ENCODE measurements at places on chromosomes 7 and 10.

DNA sequence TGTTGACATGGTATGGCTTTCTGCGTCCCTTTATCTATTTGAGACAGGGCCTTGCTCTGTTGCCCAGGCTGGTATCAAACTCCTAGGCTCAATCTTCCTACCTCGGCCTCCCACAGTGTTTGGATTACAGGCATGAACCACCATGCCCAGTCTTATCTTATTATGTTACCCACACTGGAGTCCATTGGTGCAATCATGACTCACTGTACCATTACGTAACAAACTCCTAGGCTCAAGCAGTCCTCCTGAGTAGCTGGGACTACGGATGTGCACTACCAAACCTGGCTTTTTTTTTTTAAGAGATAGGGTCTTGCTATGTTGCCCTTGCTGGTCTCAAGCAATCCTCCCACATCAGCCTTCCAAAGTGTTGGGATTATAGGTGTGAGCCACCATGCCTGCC is 66.7 kb downstream of the CCDC3 start:
- DNase-seq = no peak

- DNase-seq = peak; percentile 54
Observed at GRCh38 chr7:32518534-32519140, 23.3 kb downstream of the AVL9 start.

DNA sequence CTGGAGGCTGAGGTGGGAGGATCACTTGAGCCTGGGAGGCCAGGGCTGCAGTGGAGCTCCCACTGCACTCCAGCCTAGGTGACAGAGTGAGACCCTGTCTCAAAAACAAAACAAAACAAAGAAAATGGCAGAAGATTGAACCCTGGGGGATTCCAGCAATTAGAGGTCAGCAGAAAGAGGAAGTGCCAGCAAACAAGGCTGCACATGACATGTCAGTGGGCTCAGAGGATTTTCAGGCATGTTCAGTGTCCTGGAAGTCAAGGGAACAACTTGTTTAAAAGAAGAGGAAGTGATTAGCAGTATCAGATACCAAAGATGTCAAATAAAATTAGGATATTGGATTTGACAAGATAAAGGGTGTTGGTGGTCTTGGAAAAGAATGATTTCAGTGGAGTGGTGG is 32.3 kb downstream of the RAB18 start:
- DNase-seq = no peak

DNA sequence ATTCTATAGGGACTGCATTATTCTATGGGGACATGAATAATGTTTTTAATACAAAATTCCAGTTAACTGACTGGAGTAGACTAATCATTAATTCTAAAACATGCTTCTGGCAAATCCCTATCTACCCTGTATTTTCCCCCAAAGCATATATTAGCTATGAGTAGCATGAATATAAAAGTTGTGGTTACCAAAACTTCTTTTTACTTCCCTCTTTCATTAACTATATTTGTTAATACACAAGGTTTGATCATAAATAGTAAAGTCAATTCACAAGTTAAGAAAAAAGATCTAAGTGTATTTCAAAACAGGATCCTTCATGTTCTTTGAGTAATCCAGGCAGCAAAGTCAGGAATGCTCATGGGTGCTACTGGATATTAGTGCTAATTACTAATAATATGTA is 2.9 kb upstream of the RALA start:
- DNase-seq = peak; percentile 32

GRCh38 chr7:46852795-46853194 is 729.1 kb downstream of the TNS3 start:
- DNase-seq = peak; percentile 28

DNA sequence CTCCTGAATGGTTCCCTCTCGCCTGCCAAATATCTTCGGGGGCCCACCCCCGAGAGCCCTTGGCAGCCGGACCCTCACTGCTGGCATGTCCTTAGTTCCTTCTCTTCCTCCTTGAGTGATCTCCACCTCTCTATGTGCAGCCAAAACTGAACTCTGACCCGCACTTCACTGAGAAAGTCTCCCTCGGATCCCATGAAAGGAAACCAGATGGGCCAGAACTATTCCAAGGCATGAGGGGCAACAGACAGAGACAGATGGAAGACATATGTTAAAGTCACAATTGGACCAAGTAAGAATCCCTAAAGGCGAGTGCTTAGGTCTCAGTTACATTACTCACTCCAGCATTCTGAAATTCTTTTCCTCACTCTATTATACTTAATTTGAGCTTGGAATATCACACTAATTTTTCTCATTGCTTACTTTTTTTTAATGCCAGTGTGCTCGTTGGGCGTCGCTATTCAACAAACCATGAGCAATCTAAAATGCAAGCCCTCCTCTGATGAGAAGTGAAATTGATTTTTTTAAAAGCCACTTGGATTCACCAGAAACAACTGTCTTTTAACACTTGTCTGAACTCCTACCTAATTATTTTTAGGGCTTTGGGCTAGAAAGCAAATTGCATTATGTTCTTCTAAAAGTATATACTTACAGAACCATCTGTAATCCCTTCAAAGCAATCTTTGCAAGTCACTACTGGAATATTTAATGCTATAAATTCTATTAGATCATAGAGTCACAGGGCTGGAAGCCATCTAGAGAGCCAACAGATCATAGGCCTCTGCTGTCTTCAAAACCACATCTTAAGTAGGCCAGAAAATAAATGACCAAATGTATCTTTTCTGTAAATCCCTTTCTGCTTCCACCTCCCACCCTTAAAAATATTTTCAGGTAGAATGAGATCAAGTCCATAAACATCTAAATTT is 43.3 kb upstream of the EZH2 start:
- DNase-seq = no peak

DNA sequence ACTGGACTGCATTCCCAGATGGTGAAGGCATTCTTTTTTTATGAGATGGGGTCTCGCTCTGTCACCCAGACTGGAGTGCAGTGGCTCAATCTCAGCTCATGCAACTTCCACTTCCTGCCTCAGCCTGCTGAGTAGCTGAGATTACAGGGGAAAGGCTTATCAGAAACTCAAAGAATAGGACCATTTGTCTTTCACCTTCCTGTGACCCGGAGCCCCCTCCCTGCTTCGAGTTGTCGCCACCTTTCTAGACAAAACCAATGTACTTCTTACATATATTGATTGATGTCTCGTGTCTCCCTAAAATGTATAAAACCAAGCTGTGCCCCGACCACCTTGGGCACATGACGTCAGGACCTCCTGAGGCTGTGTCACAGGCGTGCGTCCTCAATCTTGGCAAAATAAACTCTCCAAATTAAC is 1.8 kb upstream of the METTL27 start:
- no peak for DNase-seq

DNA sequence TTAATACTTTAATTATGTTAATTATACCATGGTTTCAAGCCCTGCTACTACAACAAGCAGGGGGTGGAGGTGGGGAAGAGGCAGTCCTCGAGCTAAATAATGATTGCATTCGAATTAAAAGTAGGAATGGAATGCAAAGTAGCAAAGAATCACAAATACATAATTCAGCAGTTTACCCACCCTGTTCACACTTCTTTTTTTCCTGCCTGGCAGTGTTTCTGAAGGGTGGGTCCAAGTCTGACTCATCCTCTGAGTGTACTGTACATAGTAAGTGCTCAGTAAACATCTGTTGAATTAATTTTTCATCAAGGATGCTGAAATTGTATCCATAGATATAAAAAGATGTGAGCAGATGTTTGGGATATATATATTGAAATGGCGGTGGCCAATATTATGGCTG is 778.8 kb downstream of the LRMDA start:
- no peak for DNase-seq

DNA sequence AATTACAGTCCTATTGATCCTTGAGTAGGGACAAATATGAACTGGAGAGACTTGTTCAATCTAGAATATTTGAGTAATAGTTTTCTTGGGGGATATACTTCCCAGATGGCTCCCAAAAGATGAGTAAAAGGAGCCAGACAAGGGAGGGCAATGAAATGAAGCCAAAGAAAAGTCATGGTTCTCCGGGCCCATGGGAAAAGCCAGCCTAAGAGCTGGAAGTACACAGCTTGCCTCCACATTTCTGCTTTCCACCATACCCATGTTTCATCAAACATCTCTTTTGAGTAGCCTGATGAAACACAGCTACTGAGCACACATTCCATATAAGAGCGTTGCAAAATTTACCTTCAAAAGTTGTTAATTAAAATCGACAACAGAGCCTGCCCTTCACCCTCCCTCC is 535.0 kb upstream of the FZD8 start:
- DNase-seq = peak; percentile 16

DNA sequence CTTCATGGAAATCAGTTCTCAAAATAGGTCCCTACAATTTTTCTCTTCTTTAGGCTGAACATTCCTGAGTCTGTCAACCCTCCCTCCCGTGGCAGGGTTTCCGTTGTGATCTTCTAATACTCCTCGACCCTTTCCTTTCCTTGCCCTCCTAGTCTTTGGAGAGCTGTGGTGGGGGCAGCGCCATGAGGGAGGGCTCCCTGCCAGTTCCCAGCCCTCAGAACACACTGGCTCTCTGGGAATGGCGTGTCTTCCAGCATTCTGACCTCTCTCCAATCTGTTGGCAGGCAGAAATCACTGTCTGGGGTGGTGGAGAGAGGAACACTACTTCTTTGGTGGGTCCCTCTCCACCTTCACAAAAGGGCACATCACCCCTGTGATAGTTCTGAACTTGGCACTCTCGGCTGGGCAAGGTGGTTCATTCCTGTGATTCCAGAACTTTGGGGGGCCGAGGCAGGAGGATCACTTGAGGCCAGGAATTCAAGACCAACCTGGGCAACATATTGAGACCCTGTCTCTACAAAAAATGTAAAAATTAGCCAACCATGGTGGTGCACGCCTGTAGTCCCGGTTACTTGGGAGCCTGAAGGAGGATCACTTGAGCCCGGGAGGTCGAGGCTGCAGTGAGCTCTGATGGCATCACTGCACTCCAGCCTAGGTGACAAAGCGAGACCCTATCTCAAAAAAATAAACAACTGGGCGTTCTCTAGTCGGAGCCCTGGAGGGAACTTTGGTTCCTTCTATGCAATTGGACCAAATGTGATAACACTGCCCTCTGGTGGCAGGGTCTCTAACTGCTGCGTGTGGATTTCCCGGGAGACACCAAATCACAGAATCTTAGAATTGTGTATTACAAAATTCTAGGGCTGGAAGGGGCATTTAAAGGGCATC is 13.1 kb upstream of the ARPC1A start:
- peak; percentile 63 for DNase-seq

DNA sequence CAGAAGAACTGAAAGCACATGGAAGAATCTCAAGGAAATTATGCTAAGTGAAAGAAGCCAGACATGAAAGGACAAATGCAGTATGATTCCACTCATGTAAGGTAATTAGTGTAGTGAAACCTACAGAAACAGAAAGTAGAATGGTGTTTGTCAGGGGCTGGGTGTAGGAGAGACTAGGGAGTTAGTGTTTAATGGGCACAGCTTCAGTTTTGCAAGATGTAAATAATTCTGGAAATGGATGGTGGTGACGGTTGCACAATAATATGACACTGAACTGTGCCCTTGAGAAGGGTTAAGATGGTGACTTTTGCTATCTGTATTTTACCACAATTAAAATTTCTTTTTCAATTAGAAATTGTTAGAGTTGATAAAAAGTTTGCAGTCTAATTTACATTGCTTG is 157.3 kb upstream of the ADCY1 start:
- no peak for DNase-seq

Data from fibroblast of upper back skin (primary cell).